Inflammatory macrophage (primary cell): ENCODE measurements at places on chromosomes 4 and X.

GRCh38 chrX:3461397-3462165 lies 115.1 kb upstream of the MXRA5 start:
- peak; percentile 2 for DNase-seq

- no peak for DNase-seq
Measured at GRCh38 chr4:78622253-78622979, 70.8 kb downstream of the ANXA3 start.

DNA sequence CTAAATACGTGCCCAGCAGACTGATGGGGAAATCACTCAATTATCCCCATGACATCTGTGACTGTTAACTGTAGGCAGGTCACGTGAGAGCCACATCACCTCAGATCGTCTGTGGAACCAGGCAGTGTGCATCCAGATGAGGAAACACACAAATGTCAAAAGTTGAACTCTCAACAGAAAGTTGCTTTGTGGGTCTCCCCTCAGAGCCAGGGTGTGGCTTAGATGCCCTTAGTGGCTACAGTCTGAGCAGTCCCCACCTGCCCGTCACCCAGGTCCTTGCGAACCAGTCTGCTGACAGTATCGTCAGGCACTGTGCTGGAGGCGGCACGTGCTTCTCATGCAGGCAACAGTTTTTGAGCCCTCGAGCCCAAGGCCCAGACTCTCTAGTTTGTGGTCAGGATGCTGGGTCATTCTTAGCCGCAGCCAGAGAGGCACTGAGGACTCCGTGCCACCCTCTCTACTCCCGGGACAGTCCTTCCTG lies 10.8 kb downstream of the TMEM187 start:
- peak; percentile 70 for DNase-seq

GRCh38 chrX:101257448-101258258 lies 33.5 kb downstream of the TAF7L start:
- DNase-seq = no peak

DNA sequence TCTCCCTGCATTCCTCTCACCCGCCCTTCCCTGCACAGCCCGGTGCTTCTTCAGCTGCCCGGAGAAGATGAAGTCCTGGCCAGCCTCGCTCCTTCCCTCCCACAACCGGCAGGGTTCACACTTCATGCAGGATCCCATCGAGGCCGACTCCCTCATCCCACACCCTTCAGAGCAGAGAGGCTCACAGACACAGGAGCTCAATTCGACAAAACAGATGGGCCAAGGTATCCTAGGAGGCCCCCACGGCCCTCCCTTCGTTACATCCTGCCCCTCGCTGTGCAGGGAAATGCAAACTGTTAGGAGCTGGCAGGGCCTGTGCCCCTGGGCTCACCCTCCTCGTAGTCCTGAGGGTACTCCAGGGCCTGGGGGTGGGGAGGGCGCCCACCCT lies 238.1 kb downstream of the DHRSX start:
- DNase-seq = no peak

GRCh38 chr4:185775792-185776555 lies 36.0 kb downstream of the SORBS2 start:
- DNase-seq = no peak
